ENCODE measurements at places on chromosomes 7 and 10.

DNA sequence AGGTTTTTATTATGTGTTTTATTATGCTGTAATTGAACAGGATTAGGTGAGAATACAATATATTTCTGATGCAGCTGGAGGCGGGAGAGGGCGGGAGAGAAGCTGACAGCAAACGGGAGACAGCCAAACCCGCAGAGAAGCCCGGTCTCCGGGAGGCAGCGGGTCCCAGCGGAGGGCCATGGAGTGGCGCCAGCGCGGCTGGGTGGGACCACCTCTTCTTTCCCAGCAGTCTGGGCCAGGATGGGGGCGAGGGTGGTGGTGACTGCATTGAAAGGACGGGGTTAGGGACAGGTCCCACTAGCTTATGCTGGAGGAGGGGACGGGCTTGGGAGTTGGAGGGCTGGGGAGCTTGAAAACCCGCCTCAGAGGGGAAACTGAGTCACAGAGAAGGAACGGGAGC, 14.5 kb upstream of the KAZALD1 start:
- DNase-seq, result no peak

GRCh38 chr10:89391907-89392756, at the start of gene IFIT1:
Gene IFIT1 (plus strand): TSS chr10:89392623. CDS start chr10:89392713, 90 bp downstream.
- peak; percentile 55 for DNase-seq

DNA sequence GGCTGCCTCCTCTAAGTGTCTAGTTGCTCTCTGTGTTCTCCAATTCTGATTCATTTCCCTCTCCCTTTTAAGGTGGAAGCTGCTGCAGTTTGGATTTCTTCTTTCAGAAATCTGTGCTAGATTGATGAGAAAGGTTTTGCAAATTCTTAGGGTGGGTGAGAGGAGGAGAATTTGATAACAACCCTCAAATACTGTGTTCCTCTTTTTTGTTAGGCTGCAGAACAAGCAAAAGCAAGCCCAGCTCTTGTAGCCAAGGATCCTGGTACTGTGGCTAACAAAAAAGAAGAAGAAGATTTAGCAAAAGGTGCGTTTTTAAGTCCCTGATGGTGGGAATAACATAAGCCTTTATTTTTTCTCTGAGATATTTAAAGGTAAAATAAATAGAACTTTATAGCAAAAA, 49.1 kb downstream of the STAM start:
- no peak for DNase-seq

GRCh38 chr7:66927348-66927948, 6.4 kb downstream of the TMEM248 start:
- no peak for DNase-seq

DNA sequence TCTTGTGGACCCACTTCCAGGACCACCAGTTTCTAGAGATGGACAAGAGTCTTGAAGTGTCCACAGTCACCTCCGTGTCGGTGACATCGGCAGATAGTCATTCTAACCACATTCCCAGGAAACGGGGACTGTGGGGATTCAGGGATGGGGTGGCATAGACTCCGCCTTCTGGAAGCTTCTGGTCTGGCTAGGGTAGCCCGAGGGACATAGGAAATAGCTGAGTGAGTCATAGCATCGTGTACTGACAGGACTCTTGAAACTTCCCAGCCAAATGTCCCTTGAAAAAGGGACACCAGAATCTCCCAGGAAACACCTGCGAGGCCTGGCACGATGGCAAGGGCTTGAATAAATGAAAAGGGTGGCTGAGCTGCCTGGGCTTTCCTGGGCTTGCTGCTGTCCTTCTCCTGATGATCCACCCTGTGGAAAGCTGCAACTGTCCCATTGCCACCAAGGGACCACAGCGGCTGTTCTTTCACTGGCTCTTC, 84.1 kb upstream of the LRRC4 start:
- no peak for DNase-seq

DNA sequence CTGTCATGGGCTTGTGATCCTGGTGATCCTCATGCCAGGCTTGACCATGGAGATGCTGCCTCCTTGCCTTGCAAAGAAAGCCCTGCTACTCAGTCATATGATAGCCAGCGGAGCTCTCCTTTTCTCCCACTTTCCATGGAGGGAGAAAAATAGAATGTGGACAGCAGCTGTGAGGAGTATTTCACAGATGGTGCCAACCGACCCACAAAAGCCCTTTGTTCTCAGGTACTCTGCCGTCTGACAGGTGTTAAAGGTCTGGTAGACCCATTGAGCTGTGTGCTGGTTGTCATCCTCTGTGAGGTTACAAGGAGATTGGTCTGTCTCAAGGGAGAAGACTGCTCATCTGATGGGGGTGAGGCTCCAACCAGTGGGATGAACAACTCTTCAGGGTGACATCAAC, 29.5 kb upstream of the COBL start:
- peak; percentile 83 for DNase-seq

GRCh38 chr10:43318976-43319960, 52.2 kb upstream of the FXYD4 start:
- DNase-seq, result no peak

DNA sequence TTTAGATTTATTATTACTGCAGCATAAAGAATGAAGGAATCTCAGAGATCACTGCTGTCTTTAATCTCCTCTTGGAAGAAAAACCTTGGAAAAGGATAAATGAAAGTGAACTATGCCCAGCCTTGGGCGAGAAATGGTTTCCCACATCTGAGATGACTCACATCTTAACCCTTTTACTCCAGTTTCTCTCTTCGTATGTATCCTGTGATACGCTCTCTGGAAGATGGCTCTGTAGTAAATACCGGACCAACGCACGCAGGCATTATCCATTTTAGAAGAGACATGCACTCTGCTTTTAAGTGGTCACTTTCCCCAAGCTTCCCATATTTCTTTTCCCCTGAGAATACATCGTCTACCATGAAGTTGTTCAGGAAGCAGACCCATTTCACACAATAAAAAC, 207.3 kb upstream of the BMPER start:
- DNase-seq, result no peak

- DNase-seq, result no peak
Observed at GRCh38 chr7:78198756-78199155, 400.2 kb downstream of the PHTF2 start.

GRCh38 chr10:107443813-107444212, 279.3 kb upstream of the SORCS1 start:
- no peak for DNase-seq

- DNase-seq, result no peak
Observed at GRCh38 chr10:128185627-128186026, 59.4 kb upstream of the MKI67 start.

- DNase-seq, result peak; percentile 10
Observed at GRCh38 chr10:78616125-78616695, 452.6 kb upstream of the ZMIZ1 start.

DNA sequence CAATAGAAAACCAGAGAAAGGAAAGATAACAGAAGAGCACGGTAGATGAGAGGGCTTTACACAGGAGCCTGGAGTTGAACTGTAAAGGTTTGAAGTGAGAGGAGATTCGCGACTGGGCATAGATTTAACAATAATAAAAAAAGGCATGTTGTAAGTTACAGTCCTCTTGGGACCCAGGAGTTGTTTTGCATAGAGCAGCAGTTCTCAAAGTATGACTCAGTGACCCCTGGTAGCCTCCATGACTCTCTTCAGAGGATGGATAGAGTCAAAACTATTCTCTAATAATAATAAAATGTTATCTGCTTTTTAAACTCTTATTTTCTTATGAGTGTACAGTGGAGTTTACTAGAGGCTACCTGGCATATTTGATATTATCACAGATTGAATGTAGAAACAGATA, 262.3 kb downstream of the SORCS3 start:
- no peak for DNase-seq

DNA sequence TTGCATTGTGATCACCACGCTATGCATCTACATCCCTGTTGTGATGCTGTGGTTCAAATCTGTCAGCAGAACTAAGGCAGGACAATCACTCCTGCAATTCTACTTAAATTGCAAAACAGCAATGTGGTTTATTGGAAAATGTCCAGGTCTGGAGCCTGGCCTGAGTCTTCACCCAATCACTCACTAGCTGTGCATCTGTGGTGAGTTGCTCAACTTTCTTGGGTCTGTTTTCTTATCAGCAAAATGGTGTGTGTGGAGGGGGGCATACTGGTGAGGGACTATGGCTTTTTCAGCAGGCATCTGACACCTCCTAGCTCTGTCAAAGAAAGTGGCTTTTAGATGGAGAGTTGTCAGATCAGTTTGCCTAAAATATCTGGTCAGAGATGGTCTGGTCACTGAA, 108.3 kb upstream of the FEZF1 start:
- no peak for DNase-seq

- no peak for DNase-seq
Observed at GRCh38 chr10:63757067-63757466, 235.9 kb downstream of the REEP3 start.

GRCh38 chr10:82394122-82394521, 519.1 kb downstream of the NRG3 start:
- DNase-seq, result peak; percentile 21

DNA sequence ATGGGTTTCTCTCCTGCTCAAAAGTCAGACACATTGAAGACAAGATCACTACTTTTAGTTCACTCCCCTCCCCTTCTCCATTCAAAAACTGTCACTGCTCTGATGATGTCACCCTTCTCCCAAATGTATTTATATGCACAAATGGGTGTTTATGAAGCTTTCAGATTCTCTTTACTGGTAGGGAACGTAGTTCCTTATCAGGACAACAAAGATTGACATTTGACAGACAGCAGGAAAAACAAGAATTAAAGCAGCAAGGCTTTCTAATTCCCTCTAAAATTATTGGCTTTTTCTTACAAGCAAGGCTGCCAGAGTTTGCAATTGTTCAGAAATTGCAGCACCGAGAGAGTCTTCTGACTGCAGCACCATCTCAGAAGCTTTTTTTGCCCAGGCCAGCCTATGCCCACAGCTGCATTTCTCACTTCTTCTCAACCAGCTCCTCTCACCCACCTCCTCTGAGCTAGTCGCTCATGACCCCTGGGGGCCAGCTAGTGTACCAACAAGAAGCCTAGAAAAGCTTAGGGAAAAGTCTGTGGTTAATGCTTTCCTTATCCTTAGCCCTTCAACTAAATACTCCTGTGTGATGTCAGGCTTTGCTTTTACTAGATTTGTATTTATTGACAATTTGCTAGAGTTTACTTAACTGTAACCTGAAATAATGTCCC, 265.1 kb downstream of the HTR7 start:
- DNase-seq, result peak; percentile 51

- no peak for DNase-seq
Observed at GRCh38 chr7:151426441-151426903, 13.5 kb downstream of the CRYGN start.

- DNase-seq, result no peak
Observed at GRCh38 chr10:71006506-71006905, 118.1 kb upstream of the PCBD1 start.

GRCh38 chr10:131141207-131141606, 170.3 kb downstream of the TCERG1L start:
- no peak for DNase-seq

DNA sequence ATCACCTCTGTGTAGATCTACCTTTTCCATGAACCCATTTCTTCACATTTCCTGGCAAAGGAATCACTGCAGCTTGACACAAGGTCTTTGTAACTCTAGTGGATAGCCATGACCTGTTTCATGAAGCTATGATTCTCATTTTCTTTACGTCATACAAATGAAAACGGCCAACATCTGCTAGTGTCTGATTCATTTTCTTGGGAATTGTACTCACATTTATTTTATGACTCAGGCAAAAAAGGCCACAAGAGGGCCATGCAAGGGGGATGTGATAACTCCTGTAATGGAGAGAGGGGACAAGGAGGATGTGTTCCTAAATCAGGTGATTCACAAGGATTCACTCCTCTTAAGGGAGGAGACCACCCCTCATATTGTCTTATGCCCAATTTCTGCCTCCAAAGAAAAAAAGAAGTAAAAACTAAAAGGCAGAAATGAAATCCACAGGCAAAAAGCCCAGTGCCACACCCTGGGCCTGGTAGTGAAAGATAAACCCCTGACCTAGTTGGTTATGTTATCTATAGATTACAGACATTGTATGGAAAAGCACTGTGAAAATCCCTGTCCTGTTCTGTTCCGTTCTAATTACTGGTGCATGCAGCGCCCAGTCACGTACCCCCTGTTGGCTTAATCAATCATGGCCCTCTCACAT, 249.9 kb downstream of the IPMK start:
- DNase-seq, result no peak

DNA sequence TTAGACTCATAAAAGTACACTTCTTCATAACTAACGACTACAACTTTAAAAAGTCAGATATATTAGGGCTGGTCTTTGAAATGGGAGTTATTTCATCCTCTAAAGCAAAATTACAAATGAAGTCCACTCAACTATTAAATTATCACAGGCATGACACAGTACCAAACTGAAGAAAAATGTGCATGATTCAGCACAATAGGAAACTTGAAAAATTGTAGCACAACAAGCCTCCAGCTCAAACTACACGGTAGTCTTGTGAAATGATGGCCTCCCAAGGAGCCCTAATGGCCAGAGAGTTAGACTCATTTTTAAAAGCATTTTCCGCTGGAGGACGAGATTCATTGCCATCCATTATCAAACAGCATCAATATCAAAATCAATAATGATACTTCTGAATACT, 76.4 kb downstream of the MAGI2 start:
- DNase-seq, result no peak

- no peak for DNase-seq
Observed at GRCh38 chr7:11175887-11176286, 202.2 kb downstream of the PHF14 start.

DNA sequence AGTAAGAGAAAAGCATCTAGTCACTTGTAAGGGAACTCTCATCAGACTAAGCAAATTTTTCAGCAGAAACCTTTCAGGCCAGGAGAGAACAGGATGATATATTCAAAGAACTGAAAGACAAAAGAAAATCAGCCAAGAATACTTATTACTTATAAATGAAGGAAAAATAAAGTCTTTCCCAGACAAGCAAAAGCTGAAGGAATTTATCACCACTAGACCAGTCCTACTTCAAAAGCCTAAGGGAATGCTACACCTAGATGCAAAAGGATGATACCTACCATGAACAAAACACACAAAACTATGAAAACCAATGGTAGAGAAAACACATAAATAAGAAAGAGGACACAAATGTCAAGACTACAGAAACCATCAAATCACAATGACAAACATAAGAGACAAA, 126.6 kb upstream of the ABCB5 start:
- DNase-seq, result no peak

DNA sequence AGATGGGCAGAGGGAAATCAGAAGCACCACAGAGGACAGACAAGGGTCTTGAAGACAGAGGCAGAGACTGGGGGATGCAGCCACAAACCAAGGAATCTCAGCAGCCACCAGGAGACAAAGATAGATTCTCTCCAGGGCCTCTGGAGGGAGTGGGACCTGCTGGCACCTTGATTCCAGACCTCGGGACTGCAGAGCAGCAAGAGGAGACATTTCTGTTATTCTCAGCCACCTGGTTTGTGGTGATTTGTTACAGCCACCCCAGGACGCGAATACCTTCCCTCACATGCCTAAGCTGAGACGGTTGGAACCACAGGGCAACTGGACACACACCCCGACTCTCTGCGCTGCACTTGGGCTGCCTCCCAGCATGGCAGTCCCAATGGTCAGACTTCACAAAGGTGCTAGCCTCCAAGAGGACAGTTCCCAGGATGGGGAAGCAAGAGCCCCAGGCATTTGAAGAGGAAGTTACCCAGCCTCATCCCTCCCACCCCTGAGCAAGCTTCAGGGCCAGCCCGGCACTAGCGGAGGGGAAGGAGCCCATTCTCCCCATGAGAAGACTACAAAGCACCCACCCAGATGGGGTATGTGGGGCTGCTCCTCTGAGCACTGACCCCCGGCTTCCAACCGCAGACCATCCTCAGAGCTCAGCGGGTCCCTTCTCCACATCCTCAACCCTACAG, 104.6 kb upstream of the INSIG1 start:
- no peak for DNase-seq

GRCh38 chr10:101441541-101442455, 87.8 kb downstream of the BTRC start:
- peak; percentile 73 for DNase-seq

GRCh38 chr10:7320072-7320471, 90.8 kb downstream of the SFMBT2 start:
- DNase-seq, result no peak
